ENCODE measurements at places on chromosomes 13 and 19. TPM values are rescaled to one million over a fixed set of nuclear protein-coding genes. Genes with fewer than 3 reads are reported as not detected.

- DNase-seq = no peak
These were observed 1289.1 kb downstream of the OLFM4 start for GRCh38 chr13:54317722-54318121.

GRCh38 chr13:35891507-35892441, 239.4 kb downstream of the DCLK1 start:
- DNase-seq = peak; percentile 98

DNA sequence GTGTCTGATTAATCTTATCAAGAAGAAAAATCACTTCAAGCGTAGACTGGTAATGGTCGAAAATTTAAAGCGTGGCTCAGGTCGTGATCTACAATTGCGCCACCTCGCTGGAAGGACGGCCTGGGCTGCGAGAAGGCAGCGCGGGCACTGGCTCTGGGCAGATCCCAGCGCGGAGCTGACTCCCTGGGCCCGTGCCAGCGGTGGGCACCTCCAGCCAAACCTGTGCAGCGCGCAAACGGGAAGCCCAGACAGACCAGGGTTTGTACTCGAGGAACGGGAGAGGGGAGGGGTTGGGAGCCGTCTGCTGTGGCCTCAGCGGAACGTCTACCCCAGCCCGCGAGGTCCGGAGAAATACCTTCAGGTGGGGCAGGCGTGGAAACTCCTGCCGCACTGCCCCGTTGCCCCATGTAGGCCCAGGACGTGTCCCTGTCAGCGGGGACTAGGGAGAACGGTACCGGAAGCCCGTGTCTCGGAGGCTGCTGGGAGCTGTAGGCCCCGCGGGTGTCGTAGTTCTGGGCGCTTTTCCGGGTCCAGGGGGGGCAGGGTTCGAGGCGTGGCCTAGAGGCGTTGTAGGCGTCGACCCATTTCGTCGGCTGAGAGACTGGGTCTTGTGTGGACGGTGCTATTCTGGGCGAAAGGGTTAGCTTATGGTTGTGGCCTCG, 21.1 kb downstream of the ZNF274 start:
- no peak for DNase-seq

- no peak for DNase-seq
These were observed 48.9 kb downstream of the MYH14 start for GRCh38 chr19:50252111-50252886.

The KCTD15 gene
- 79.5 TPM for total RNA-seq

The NACC1 gene
- total RNA-seq = 46.6 TPM

- no peak for DNase-seq
These were observed 173.3 kb downstream of the COL4A1 start for GRCh38 chr13:110133425-110134235.

DNA sequence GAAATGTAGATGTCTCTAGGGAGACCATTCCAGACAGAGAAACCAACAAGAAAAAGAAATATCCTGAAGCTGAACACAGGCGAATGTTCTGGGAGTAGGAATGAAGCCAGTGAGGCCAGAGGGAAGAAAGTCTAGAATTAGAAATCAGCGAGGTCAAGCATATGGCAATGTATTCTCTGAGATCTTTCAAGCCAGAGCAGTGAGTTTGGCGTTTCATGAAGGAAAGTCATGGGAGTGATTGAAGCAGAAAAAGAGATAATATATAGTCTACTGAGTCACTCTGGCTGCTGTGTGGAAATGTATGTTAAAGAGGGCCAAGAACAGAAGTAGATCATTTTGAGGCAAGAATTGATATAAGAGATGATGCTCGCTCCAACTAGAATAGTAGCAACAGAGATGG, 576.0 kb downstream of the PCDH17 start:
- DNase-seq = no peak

The TEX26 gene
- total RNA-seq = not detected

Data from bronchial epithelial cell (primary cell).